ENCODE measurements at places on chromosomes 1 and 21. TPM values are rescaled to one million over a fixed set of nuclear protein-coding genes. Genes with fewer than 3 reads are reported as not detected.
A peak's percentile ranks its signal among the peaks of the same experiment; 100 is the strongest.

GRCh38 chr1:186375929-186376319 is 286 bp downstream of the ODR4 start:
- DNase-seq, result peak; percentile 68

The RBM11 gene
- under 0.01 TPM for total RNA-seq

GRCh38 chr1:111729271-111729921 is 9.8 kb downstream of the INKA2 start:
- DNase-seq, result no peak

The HPCAL4 gene
- total RNA-seq, result not detected

- DNase-seq, result no peak
These were observed 160.2 kb upstream of the COA6 start for GRCh38 chr1:234212764-234213657.

GRCh38 chr1:93628681-93629080 is 53.0 kb downstream of the BCAR3 start:
- no peak for DNase-seq

The KRTAP19-4 gene
- not detected for total RNA-seq

GRCh38 chr1:98053471-98054366 is 132.9 kb upstream of the DPYD start:
- peak; percentile 93 for DNase-seq

DNA sequence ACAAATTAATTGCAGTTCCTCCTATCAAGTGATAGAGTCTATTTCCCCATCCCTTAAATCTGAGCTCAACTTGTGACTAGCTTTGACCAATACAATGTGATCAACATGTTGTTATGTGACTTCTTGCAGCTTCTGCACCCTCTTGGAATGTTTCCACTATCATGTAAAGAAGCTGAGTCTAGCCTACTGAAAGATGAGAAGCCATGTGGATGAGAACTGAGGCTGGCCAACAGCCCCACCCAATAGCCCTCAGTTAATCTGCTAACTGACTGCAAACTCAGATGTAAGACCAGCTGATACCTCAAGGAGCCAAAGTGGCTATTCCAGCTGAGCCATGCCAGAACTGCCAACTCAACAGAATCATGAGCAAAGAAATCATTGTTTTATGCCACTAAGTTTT is 44.0 kb downstream of the LYST start:
- no peak for DNase-seq

DNA sequence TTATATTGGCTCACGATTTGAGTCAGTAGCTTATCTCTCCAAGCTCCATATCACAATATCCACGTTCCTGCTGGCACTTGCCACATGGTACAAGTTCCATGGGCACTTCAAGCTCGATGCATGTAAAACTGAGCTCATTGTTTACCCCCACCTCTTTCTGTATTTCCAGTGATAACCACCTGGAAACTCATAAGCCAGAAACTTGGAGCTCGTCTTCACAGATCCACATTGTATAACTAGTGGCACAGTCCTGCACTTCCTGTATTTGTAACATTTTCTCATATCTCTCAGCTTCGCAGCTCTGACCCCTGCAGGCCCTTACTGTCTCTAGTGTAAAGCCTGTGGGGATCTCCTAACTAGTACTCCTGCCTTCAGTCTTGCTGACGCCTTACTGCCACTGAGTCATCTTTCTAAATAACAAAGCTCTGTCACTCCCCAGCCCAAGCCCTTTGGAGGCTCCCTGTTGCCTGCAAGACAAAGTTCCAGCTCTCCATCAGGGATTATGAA is 6.5 kb upstream of the C2CD4D start:
- peak; percentile 97 for DNase-seq

GRCh38 chr1:110056285-110056683 is 14.2 kb downstream of the ALX3 start:
- DNase-seq, result no peak

DNA sequence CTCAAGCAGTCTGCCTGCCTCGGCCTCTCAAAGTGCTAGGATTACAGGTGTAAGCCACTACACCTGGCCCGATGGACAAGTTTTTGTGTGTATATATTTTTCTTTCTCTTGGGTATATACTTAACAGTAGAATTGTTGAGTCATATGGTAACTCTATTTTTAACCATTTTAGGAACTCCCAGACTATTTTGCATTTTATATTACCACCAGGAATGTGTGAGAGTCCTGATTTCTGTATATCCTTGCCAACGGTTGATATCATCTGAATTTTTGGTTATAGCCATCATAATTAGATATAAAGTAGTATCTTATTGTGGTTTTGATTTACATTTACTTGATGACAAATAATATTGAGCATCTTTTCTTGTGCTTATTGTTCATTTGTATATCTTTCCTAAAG is 20.7 kb downstream of the FNBP1L start:
- DNase-seq, result no peak

DNA sequence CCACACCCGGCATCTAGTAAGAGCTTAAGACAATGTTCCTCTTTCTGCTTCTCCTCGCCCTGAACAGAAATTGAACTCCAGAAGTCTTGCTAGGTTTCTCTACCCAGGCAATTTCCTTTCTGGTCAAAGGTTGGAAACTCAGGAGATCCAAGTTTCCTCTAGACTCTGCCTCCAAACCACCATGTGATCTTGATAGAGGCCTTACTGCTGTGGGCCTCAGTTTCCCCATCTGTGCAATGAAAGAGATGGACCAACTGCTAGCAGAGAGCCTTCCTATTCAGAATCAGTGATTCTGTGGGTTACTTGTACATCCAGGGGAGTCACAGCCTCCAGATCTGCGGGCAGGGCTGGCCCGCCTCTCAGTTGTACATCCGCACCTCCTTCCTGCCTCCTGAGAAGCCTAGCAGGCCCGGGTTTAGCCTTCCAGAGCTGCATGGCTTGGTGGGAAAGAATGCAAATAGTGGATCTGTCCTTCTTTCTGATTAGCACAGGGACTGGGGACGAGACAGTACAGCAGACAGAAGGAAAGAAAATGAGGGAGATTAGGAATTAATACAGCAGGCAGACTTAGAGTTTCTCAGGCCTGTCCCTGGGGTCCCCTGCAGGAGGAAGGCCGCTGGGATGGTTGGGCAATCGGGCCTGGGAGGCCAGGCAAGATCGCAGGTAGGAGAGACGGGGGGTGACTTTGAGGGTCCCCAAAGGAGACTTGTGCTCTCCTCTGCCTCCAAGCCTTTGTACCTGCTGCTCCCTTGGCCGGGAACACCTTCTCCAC is 83.9 kb downstream of the PAX7 start:
- DNase-seq, result peak; percentile 84

- no peak for DNase-seq
These were observed 40.5 kb downstream of the TTC39A start for GRCh38 chr1:51289676-51290488.

DNA sequence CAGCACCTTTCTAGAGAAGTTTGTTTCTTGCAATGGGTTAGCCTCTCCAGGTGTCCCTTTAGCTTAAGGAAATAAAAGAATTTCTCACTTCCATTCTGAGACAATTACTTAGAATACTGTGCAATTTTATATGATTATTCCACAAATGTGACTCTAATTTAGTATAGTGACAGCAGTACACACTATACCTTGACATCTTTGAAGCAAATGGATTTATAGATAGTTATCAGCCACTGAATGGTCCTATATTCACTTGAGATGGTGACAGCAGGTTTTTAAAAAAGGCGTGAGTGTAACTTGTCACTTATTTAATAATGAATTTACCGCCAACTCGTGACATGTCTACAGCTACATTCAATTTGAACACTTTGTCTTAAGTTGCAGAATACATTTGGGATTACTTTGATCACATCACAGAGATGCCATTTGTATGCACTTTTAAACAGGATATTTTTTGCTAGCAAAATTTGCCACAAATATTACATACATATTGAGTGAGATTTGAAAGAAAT is 71.6 kb downstream of the USP25 start:
- no peak for DNase-seq

DNA sequence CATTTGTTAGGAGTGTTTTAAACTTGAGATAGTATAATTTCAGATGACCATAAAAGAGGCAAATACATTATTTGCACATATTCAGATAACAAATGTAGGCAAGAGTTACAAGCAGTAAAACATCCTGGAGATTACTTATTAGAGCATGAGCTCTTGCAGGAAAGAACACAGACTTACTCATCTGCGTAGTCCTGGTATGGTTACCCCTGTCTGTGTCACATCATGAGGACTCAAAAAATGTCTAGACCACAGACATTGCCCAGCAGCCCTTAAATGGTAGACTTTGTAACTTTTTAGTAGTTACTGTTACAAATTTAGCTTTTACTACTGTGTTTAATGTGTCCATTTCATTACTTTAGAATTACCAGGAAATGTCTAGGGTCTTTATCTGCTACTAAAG is 12.8 kb downstream of the CACHD1 start:
- no peak for DNase-seq

The BEND5 gene
- 1.2 TPM for total RNA-seq

DNA sequence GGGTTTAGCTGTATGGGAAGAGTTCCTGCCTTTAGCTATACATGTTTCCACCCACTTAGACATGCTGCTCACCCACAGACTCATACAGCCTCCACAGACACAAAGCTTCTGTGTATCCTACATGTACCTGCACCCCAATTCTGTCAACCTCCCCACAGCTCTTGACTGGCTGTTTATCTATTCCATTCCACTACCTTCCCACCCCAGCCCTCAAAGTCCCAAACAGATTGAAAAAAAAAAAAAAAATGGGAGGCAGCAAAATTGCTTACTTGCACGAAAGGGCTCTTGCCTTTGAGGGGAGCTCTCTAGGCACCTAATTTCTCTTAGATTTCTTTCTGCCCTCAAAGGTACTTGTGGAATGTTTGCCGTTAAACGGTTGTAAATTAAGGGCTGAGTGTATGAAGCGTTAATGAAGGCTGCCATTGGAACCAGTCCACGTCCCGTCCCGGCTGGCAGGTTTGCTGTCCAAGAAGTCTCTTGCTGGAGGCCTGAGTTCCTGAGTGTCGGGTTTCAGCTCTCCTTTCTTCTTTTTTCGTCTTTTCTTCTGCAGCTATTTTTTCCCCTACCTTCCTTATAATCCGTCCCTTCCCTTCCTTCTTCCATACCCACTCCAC is 43.6 kb downstream of the PBX1 start:
- no peak for DNase-seq

- no peak for DNase-seq
These were observed 15.7 kb upstream of the DMRTA2 start for GRCh38 chr1:50438945-50439344.

GRCh38 chr21:31343680-31344480 is at the start of gene TIAM1:
Gene TIAM1 (minus strand): TSS chr21:31344261. CDS start chr21:31266972, 77,289 bp downstream.
- peak; percentile 93 for DNase-seq

DNA sequence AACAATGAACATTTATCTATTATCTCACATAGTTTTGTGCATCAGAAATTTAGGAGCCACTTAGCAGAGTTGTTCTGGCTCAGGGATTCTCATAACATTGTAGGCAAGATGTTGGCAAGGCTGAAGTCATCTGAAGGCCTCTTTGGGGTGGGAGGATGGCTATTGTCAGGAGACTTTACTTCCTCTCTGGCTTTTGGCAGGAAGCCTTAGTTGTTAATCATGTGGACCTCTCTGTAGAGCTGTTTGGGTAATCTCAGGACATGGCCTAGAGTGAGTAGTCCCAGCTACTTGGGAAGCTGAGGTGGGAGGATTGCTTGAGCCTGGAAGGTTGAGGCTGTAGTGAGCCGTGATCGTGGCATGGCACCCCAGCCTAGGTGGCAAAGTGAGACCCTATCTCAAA is 40.2 kb downstream of the RASAL2 start:
- peak; percentile 86 for DNase-seq

GRCh38 chr1:89483010-89483756 is 41.4 kb upstream of the LRRC8B start:
- peak; percentile 38 for DNase-seq

DNA sequence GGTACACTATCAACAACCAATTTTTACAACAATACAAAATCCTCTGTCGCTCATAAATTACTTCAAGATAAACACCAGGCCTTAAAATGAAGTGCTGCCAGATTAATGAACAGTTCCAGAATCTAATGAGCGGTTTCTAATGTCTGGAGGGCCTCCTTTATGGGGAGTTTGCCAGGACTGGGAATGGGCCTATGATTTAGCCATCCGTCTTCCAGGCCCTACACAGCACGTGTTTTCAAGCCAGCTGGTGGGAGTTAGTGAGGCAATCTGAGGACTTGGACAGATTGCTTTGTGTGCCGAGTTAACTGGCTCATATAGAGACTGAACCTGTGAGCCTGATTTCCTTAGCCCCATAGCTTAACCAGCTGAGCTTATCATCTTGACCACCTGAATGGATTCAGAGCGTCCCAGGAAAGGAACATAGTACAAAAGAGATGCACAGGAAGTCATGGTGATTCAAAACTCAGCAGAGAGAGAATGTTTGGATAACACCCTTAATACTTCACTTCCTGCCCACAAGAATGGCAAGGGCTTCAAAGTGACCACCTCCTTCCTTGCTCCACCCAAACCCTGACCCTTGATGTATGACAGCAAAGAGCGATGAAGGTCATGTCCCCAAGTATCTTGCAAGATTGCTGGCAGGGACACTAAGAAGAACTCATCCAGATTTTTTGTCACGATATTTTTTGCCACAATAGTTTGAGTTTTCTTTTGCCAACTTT is 143.5 kb downstream of the SLC30A10 start:
- no peak for DNase-seq

DNA sequence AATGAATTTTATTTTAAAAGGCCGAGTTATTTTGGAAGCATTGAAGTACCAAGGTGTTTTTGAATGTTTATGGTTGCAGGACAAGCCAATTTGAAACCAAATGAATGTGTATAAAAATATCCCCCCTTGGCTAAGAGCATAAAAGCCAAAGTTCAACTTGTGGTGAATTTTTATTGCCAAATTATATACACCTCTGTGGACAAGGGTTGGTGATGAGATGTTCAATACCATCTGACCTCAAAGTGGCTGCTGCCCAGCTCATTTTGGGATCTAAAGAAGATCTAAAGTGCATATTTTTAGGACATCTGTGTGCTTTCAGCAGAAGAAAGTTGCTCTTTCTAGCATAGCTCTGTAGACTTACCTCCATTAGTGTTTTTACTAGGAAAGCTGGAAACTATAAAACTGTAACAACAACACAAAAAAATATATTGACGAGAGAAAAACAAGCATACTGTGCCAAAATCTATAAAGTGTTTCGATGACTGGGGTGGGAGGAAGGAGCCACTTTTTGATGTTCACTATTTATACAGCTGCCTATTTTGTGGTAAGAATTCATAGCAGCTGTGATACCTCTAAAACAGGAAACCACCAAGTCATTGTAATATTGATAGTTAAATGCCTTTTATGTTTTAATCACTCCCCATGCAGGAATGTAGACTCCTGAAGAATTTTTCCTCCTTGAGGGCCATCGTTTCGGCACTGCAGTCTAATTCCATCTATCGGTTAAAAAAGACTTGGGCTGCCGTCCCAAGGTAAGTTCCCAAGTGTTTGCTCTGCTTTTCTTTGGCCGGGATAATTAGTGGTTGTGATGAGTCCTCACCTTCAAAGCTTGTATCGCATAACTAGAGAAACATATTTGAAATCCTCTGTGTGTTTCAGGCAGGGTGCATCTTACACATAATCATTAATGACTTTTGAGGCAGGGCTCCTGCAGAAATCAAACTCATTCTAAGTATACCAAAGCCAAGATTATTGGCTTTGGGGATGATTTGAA is 83.2 kb downstream of the RGL1 start:
- DNase-seq, result no peak

- DNase-seq, result peak; percentile 51
These were observed 12.1 kb downstream of the DRAXIN start for GRCh38 chr1:11703357-11704193.

The EXO1 gene
- 6.2 TPM for total RNA-seq

The ZNF648 gene
- not detected for total RNA-seq

The RPE65 gene
- not detected for total RNA-seq

- DNase-seq, result no peak
These were observed 18.1 kb downstream of the MX2 start for GRCh38 chr21:41379901-41380300.

The OR2L2 gene
- under 0.01 TPM for total RNA-seq

Data from osteoblast (primary cell).